Naive thymus-derived CD8-positive, alpha-beta T cell (primary cell): ENCODE measurements at places on chromosomes 3 and 15. TPM values are rescaled to one million over a fixed set of nuclear protein-coding genes. Genes with fewer than 3 reads are reported as not detected.

The SAXO2 gene
- total RNA-seq: 3.9 TPM

- no peak overlapping the region for H3K27ac ChIP-seq
- H3K36me3 ChIP-seq: peaks cover 5% of the 10 kb centered on the region
- no peak for DNase-seq
- no peaks in the 10 kb centered on the region for H3K27me3 ChIP-seq
- peaks cover 12% of the 10 kb centered on the region for H3K4me1 ChIP-seq
Observed at GRCh38 chr3:195348426-195349115, 77.6 kb upstream of the XXYLT1 start.

GRCh38 chr3:161104561-161105551 is at the start of gene B3GALNT1:
Gene B3GALNT1, minus strand, starts transcription at chr3:161105349. Its CDS starts 18,595 bp downstream, at chr3:161086754.
- H3K4me3 ChIP-seq: peak within 1 kb of the TSS; percentile 86
- DNase-seq: peak; percentile 16
- H3K36me3 ChIP-seq: no peaks in the 10 kb centered on the region
- peaks cover 11% of the 10 kb centered on the region for H3K4me1 ChIP-seq

DNA sequence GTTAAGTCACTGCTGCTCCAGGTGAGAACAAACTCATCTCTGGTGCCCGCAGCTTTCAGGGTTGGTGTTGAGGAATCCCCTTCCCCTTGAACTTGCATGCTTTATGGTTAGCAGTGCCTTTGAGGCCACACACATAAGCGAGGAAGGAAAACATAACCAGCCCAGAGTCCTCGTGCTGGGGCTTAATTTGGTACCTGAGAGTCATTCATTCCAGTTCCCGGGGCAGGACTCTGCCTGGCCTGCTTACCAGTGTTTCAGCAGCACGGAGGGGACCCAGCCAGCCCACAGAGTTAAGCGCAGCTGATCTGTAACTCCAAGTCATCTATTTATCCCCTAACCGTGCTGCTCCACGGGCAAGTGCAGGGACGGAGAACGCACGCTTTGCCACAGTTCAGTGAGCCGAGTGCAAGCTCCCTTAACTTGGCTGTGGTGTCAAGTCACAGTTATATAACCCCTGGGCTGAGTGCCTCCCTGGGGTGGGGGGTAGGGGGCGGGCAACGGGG is 302.3 kb upstream of the ICE2 start:
- DNase-seq: no peak
- H3K27ac ChIP-seq: no peak overlapping the region
- H3K4me3 ChIP-seq: no peak overlapping the region
- no peaks in the 10 kb centered on the region for H3K36me3 ChIP-seq

DNA sequence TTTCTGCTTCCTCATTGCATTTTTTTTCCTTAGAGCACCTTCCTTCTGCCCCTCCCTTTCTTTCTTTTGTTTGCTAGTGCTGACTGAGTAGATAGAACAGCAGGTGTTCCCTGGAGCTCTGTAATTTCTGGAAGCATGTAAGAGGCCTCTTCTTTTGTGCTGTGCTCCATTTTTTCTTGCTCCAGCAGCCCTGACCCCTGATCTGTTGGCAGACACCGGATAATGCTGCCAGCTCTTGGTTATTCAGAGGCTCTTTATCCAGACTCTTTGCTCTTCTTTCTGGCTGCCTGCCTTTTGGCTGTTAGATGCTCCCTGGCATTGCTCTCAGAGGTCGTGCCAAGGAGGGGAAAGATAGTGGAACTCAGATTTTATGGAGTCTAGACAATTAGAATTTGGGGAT is 104.4 kb upstream of the RBMS3 start:
- H3K36me3 ChIP-seq: no peaks in the 10 kb centered on the region
- no peak for DNase-seq
- H3K27ac ChIP-seq: no peak overlapping the region
- H3K27me3 ChIP-seq: no peaks in the 10 kb centered on the region

The AAGAB gene
- total RNA-seq: 28.1 TPM

DNA sequence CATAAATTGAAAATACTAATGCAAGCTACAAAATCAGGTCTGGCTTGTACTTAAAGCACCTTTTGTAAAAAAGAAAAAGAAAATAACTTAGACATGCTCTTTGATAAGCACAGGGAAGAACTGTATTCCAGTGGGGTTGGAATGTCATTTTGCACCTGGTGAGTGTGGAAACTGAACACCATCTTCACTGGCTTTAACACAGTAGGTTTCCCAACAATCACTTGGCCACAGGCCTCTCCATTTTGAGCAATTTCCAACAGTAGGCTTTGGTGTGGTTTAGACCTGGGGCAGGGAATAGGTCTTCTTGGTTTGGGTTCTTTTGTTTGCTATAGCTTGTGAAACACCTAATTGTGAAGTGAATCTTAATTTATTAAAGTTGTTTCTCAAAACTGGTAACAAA is 18.9 kb downstream of the PDZRN3 start:
- DNase-seq: no peak
- H3K27ac ChIP-seq: no peak overlapping the region
- no peaks in the 10 kb centered on the region for H3K4me1 ChIP-seq
- no peak overlapping the region for H3K4me3 ChIP-seq

DNA sequence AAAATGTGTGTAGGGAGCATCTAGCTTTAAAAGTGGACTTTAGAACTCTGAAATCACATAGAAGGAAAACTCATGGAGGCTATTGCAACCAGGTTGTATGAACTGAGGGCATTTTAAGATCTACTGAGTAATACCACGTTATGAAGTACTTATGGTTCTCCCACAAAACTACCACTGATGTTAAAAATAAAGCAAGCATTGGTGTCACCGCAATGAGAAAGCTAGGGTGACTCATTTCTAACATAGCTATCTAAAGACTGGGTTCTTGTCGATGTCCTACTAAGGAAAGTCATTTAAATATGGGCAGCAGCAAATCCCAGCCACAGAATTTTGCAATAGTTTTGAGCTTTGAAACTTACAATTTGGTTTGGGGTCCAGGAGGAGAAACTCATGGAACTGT is 584.8 kb downstream of the DIPK2A start:
- no peaks in the 10 kb centered on the region for H3K4me1 ChIP-seq
- peaks cover 3% of the 10 kb centered on the region for H3K27me3 ChIP-seq
- DNase-seq: no peak
- no peak overlapping the region for H3K4me3 ChIP-seq
- H3K36me3 ChIP-seq: no peaks in the 10 kb centered on the region
- H3K27ac ChIP-seq: no peak overlapping the region

GRCh38 chr15:74826364-74826819 is at the start of gene CPLX3:
Gene CPLX3, plus strand, starts transcription at chr15:74826627. Its CDS starts 77 bp downstream, at chr15:74826704.
- peaks cover 6% of the 10 kb centered on the region for H3K4me1 ChIP-seq
- no peak within 1 kb of the TSS for H3K4me3 ChIP-seq
- DNase-seq: peak; percentile 53
- H3K27ac ChIP-seq: no peak within 1 kb of the TSS
- no peaks in the 10 kb centered on the region for H3K36me3 ChIP-seq

The SOX14 gene
- not detected for total RNA-seq

The SRGAP3 gene
- 1.8 TPM for total RNA-seq

DNA sequence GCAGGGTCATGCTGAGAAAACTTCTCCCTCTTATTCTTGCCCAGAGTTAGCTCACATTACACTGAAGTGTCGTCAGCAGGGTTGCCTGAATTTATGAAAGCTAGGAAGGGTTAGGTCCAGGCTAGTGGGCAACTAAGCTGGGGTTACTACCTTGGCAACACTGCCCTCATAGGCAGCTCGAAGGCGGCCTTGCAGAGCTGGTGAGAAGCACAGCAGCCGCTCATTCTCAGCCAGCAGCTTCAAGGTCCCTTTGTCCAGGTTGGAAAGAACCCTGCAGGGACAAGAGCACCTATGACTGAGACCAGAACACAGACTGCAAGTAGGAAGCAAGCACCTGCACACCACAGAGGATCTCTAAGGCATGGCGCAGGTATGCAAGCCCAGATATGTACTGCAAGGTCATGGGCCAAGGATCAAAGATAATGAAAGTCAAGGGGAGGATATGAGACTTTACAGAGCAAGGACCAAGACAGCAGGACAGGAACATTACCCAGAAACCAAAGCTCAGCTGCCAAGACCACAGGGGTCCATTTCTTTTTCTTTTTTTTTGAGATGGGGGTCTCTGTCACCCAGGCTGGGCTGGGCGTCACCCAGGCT is 2.8 kb downstream of the CDAN1 start:
- DNase-seq: no peak
- no peak overlapping the region for H3K27ac ChIP-seq
- H3K36me3 ChIP-seq: peaks cover 12% of the 10 kb centered on the region
- H3K27me3 ChIP-seq: no peaks in the 10 kb centered on the region
- H3K4me1 ChIP-seq: peaks cover 23% of the 10 kb centered on the region
- peak overlapping the region; percentile 41 for H3K4me3 ChIP-seq

GRCh38 chr3:103532986-103533385 is 1098.2 kb downstream of the ZPLD1 start:
- H3K27ac ChIP-seq: no peak overlapping the region
- H3K27me3 ChIP-seq: no peaks in the 10 kb centered on the region
- no peaks in the 10 kb centered on the region for H3K36me3 ChIP-seq

GRCh38 chr3:17980863-17981262 is 238.4 kb upstream of the TBC1D5 start:
- no peak overlapping the region for H3K4me3 ChIP-seq
- no peak for DNase-seq
- peaks cover 7% of the 10 kb centered on the region for H3K27me3 ChIP-seq
- no peaks in the 10 kb centered on the region for H3K4me1 ChIP-seq
- H3K27ac ChIP-seq: no peak overlapping the region

GRCh38 chr15:72737061-72737460 is 46.5 kb downstream of the ADPGK start:
- peaks cover 31% of the 10 kb centered on the region for H3K4me1 ChIP-seq
- H3K4me3 ChIP-seq: no peak overlapping the region
- no peak for DNase-seq
- peak overlapping the region; percentile 4 for H3K27ac ChIP-seq
- H3K36me3 ChIP-seq: peaks cover 4% of the 10 kb centered on the region

The PP2D1 gene
- total RNA-seq: not detected

The CDHR4 gene
- not detected for total RNA-seq

DNA sequence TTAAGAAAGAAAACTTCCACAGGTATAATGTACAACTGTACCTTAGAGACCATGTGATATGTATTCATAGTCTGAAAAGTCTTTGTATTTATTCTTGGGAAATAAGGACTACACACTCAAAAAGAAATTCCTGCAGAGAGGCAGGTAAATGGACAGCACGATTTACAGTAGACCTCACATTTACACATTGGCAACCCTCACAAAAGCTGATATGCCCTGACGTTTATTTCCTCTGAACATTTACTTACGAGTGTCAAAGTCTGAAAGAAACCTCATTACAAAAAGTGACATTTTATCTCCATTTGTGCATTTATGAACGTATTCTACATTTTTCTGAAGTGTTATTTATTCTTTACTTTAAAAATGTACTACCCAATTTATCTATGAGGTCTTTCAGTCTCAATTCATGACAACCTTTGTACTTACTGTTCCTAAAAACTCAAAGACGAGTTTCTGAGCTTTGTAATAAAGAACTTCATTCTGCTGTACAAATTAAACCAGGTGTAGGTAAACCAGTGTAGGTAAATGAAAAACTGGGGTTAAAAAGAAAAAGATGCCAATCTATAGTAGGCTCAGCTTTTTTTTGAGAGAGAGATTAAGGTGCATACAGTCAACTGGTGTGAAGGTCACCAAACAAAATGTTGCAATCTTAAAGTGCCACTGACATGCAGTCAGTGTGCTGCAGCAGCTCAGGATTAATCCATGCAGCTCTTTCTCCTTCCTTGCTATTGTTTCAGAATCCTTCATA is 44.3 kb downstream of the THRB start:
- no peaks in the 10 kb centered on the region for H3K4me1 ChIP-seq
- no peaks in the 10 kb centered on the region for H3K27me3 ChIP-seq
- H3K4me3 ChIP-seq: no peak overlapping the region
- DNase-seq: no peak
- H3K27ac ChIP-seq: no peak overlapping the region

The FMN1 gene
- total RNA-seq: 0.21 TPM

The KNL1 gene
- total RNA-seq: 0.21 TPM

The RPP14 gene
- 19.4 TPM for total RNA-seq

GRCh38 chr15:88342666-88343065 is 86.1 kb upstream of the NTRK3 start:
- no peak overlapping the region for H3K4me3 ChIP-seq
- no peaks in the 10 kb centered on the region for H3K36me3 ChIP-seq
- no peak overlapping the region for H3K27ac ChIP-seq
- no peak for DNase-seq
- no peaks in the 10 kb centered on the region for H3K4me1 ChIP-seq
- peaks cover 6% of the 10 kb centered on the region for H3K27me3 ChIP-seq

DNA sequence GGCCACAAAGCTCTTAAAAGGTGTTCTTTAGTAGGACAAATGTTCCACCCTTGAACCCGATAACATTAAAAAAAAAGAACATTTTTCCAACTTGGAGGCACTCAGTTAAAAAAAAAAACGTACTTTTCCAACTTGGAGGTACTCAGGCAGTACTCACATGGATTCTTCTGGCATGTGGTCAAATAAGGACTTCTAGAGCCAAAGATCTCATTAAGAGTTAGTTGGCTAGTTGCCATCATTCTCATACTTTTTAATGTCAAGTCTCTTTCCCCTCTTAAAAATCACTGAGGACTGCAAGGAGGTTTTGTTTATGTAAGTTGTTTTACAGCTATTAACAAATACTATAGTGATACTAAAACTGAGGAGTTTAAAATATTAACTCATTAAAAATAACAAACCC is 101.0 kb downstream of the CADPS start:
- H3K27ac ChIP-seq: no peak overlapping the region
- H3K4me3 ChIP-seq: no peak overlapping the region
- DNase-seq: no peak
- no peaks in the 10 kb centered on the region for H3K4me1 ChIP-seq
- no peaks in the 10 kb centered on the region for H3K36me3 ChIP-seq

DNA sequence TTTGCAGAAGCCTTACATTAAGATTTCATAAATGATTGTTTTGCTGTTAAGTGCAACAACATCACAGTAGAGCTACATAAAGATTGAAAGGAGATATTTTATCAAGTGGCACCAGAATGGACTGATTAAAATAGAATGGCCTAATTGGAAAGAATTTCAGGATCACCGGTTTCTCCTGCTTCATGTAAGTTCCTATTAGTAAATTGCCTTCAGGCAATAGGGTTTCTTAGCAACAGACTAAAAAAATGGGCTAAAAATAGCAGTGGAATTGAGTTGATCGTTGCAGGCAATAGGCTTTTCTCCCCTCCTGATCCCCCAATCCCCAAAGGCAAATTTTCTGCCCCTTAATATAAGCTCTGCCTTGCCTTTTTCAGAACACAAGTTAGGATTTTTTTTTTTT is 917 bp downstream of the LNP1 start:
- H3K4me1 ChIP-seq: peaks cover 15% of the 10 kb centered on the region
- H3K4me3 ChIP-seq: peak overlapping the region; percentile 99
- peaks cover 4% of the 10 kb centered on the region for H3K36me3 ChIP-seq
- H3K27me3 ChIP-seq: no peaks in the 10 kb centered on the region

- H3K27me3 ChIP-seq: no peaks in the 10 kb centered on the region
- H3K36me3 ChIP-seq: peaks cover 5% of the 10 kb centered on the region
- H3K4me1 ChIP-seq: peaks cover 9% of the 10 kb centered on the region
- peak overlapping the region; percentile 16 for H3K27ac ChIP-seq
Observed at GRCh38 chr3:129836381-129837064, 57.0 kb downstream of the TMCC1 start.

- DNase-seq: no peak
- H3K36me3 ChIP-seq: no peaks in the 10 kb centered on the region
- no peaks in the 10 kb centered on the region for H3K4me1 ChIP-seq
Observed at GRCh38 chr3:120368172-120368571, 19.0 kb upstream of the LRRC58 start.

- no peaks in the 10 kb centered on the region for H3K27me3 ChIP-seq
- H3K27ac ChIP-seq: no peak overlapping the region
- no peak overlapping the region for H3K4me3 ChIP-seq
- no peak for DNase-seq
Observed at GRCh38 chr3:69207031-69207430, 84.6 kb upstream of the LMOD3 start.
